ENCODE measurements at places on chromosomes 1 and 21.

DNA sequence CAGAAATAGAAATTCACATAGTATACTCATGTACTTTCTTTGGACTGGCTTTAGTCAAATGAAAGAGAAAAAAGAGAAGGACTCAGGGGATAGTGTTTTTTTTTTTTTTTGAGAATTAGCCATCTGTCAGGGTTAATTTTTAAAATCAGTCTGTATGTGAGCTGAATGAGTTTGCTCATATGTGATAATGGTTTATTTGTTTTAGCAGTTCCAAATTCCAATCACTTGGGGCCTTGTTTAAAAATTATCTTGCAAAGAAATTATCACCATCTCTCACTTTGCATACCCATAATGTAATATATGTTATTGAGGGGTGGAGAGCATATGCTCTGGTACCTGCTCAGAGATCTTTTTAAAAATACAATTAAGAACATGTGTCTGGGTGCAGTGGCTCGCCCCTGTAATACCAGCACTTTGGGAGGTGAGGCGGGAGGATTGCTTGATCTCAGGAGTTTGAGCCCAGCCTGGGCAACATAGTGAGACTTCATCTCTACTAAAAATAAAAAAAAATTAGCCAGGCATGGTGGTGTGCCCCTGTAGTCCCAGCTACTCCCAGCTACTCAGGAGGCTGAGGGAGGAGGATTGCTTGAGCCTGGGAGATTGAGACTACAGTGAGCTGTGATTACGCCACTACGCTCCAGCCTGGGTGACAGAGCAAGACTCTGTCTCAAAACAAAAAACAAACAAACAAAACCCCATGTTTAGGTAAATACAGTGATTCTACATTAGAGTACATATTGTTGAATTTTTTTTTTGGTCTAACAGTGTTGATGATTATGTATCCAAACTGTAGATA, 19.7 kb downstream of the GNAI3 start:
- no peak for DNase-seq

DNA sequence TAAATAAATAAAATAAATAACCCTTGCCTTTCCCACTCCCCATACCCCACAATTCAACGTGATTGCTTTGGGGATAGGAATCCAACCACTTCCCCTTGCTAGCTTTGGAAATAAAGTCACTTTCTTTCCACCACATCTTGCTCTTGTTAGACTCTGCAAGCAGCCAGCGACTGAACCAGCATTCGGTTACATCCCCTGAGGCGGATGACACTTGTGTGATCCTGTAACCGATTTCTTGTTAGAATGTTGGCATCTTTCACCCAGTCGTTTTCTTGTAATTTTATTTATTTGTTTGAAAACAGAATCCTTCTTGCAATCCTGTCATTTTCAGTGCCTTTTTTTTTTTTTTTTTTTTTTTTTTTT, 1.6 kb upstream of the IFNGR2 start:
- DNase-seq: no peak

GRCh38 chr1:1348420-1349255, 580 bp downstream of the DVL1 start:
- DNase-seq: peak; percentile 34

GRCh38 chr1:22556391-22557104, 6.7 kb upstream of the EPHA8 start:
- no peak for DNase-seq

DNA sequence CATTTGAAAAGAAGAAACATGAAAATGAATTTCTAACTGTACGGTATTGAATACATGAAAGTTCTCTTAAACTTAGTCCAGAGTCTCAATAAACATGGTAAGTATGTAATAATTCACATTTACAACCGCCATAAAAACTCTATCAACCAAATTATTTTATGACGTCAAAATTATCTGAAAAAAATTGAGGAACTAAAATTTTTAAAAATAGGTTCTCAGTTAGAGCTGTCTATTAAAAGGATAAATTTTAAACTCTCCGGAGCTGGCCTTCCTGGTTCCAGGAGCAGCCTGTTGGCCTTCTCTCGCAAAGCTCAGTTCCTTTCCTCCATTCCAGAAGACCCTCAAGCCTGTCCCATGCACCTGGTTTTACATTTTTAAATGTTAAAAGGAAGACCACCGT, 18.7 kb upstream of the ETS2 start:
- no peak for DNase-seq

DNA sequence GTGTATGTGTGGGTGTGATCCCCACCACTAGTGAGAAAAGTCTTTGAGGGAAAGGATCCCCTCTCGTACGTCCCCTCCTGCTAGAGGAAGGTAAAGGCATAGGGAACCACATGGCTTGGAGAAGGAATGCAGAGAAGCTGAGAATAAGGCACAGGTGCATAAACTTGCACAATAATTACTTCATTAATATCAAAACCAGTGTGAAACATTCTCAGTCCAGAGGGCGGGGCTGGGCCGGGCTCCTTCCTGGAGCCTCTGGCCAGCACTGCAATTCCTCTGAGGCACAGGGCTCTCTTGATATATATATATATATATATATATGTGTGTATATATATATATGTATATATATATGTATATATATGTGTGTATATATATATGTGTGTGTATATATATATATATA, 162.6 kb downstream of the TSEN15 start:
- no peak for DNase-seq

- DNase-seq: no peak
These were observed at the start of gene TNFAIP8L2 for GRCh38 chr1:151156515-151156819. TNFAIP8L2 (plus strand) TSS chr1:151156649; CDS start chr1:151158698, 2,049 bp downstream.

DNA sequence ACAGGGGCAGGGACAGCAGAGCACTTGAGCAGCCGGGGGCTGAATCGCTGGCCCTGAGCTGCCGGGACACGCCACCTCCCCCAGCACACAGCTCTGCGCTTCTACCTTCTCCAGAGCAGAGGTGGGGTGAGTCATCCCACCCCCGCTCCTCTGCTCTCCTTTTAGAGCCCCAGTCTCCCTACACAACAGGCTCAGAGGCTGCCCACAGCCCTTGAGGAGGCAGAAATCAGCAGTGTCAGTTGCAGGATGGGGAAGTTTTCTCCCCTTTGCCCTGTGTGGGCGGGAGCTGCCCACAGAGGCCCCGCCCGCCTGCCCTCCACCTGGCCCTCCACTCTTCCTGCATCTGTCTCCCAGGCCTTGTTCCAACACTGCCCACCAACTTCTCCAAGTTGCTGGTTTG, 94.6 kb downstream of the STUM start:
- DNase-seq: peak; percentile 21

DNA sequence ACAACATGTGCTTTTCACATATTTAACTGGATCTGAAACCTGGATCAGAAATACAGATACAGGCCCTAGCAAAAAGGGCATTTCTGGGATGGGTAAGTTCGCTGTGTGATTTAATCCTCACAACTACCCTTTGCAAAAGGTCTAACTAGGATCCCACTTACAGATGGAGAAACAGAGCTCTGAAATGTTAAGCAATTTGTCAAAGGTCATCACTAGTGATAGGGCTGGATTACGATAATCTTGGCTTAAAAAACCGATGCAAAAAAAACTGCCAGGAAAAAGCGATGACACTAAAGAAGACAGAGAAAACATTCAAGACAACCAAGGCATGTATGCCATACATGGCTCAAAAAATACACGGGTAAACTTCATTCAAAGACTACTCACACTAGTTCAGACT, 29.9 kb downstream of the AHCTF1 start:
- DNase-seq: no peak

- no peak for DNase-seq
These were observed 140.0 kb downstream of the ETS2 start for GRCh38 chr21:38945545-38946245.

GRCh38 chr1:22363403-22364325, 88.0 kb upstream of the ZBTB40 start:
- DNase-seq: no peak

Data from ACHN (cell line).